Stimulated activated CD8-positive, alpha-beta memory T cell treated with anti-CD3 and anti-CD28 coated beads, Interleukin-7, amount 100 ng/mL, for 4 hours (primary cell): ENCODE measurements at places on chromosomes 7 and 10.
A peak's percentile ranks its signal among the peaks of the same experiment; 100 is the strongest.

- no peak for DNase-seq
Observed at GRCh38 chr7:2266911-2267310, 24.9 kb downstream of the NUDT1 start.

DNA sequence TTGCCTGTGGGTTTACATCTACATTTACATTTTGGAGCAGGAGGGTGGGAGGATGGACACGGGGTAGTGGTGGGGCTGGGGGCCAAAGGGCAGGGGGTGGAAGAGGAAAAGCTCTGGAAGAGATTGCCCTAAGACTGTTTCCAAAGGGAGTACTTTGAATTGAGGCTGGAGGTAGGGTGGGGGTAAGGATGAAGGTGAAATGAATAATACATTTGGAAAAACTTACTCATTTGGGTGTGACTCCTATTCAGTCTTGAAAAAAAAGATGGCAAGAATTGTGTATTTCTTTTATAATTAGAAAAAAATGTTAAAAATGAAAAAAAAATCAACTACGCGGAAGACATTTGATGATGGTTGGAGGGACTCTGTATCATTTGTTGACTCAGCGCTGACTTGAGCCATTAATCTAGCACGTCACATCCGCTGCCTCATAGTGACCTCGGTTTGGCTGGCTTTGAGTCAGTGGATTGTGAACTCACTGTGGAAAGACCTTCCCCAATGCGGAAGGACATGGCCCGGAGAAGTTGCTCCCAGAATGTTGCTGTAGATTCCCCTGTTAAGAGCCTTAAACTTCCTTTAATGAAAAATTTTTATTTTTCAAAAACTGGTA, 2.8 kb downstream of the FAM180A start:
- no peak for DNase-seq

GRCh38 chr10:72272689-72273409, 875 bp upstream of the DDIT4 start:
- peak; percentile 45 for DNase-seq

DNA sequence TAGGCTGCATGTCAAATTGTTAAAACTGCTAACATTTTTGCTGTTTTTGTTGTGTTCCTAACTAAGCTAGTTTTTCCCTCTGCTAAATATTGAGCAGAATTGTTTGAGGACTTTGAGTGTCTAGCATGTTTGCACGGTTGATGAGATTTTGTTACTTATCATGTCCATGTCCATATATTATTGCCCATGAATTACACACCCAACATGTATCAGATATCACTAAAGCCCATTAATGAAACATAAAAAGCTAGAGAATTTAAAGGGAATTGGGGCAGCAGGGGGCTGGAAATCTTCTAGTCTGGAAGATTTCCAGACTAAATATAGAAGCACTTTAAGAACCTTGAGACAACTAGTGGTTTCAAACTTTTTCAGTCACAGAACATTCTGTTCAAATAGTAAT, 197.7 kb downstream of the SNX10 start:
- no peak for DNase-seq

GRCh38 chr10:16459423-16459939, 22.7 kb downstream of the PTER start:
- DNase-seq: no peak

GRCh38 chr7:68247126-68247525, 1250.5 kb downstream of the TYW1 start:
- DNase-seq: no peak

DNA sequence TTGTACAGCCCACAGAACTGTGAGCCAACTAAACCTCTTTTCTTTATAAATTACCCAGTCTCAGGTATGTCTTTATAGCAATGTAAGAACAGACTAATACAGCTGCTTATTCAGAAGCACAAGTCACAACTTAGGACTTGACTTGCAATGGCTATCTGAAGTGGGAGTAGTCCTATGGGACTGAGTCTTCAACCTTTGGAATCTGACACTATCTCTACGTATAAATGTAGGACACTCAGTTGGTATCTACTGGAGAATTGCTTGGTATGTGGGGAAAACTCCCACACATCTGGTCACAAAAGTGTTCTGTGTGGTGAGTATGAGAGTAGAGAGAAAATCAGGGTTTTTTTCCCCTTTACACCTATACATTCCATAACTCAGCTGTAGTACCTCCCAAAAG, 12.3 kb upstream of the PANK1 start:
- no peak for DNase-seq

DNA sequence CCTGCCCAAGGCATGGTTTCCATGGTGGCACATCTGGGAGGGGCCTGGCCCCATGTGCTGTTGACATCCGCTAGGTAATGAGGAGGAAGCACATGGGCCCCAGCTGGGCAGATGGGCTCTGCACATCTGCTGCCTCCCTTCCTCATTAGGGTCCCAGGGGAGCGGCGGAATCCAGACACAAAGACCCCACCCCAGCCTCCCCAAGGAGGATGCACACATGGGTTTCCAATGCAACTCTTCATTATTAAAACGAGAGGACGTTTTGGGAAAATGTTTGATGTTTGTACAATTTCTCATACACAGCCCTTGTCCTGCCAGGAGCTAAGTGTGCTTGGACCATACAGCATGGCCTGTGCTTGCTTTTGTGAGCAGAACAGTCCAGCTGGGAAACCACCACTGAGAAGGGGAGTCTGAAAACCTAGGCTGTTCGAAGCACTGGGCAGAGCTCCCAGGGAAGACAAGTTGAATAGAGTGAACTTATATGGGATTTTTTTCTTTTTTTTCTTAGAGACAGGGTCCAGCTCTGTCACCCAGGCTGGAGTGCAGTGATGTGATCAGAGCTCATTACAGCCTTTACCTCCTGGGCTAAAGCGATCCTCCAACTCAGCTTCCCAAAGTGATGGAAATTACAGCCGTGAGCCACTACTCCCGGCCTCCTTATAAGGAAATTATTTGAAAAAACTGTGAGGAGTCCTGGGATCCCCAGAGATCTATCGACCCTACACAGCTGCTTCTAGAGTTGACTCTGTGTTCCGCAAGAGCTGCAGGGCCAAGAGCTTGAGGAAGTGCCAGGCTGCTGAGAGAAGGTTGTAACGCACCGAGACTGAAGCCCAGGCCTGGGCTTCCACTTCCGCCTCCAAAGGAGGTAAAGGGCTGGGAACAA, 23.4 kb downstream of the FAM107B start:
- no peak for DNase-seq

DNA sequence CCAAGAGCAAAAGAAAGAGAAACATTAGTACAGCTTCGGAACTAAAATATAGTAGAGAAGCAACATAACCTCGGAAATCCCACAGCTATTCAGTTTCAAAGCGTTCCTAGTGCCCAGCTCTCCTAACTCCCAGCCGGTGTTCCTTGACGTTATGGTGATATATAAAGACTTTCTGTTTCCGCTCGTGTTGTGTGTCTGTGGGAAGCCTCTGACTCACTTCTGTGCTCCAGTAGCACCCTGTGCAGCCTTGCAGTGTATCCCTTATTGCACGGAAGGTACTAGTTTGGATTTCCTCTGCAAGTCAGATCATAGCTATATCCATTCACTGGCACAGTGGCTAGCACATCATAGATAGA, 535 bp downstream of the ASAH2B start:
- no peak for DNase-seq

GRCh38 chr10:133365461-133366129, 7.6 kb downstream of the ECHS1 start:
- DNase-seq: no peak

- no peak for DNase-seq
Observed at GRCh38 chr7:22123139-22123538, 177.4 kb upstream of the CDCA7L start.

DNA sequence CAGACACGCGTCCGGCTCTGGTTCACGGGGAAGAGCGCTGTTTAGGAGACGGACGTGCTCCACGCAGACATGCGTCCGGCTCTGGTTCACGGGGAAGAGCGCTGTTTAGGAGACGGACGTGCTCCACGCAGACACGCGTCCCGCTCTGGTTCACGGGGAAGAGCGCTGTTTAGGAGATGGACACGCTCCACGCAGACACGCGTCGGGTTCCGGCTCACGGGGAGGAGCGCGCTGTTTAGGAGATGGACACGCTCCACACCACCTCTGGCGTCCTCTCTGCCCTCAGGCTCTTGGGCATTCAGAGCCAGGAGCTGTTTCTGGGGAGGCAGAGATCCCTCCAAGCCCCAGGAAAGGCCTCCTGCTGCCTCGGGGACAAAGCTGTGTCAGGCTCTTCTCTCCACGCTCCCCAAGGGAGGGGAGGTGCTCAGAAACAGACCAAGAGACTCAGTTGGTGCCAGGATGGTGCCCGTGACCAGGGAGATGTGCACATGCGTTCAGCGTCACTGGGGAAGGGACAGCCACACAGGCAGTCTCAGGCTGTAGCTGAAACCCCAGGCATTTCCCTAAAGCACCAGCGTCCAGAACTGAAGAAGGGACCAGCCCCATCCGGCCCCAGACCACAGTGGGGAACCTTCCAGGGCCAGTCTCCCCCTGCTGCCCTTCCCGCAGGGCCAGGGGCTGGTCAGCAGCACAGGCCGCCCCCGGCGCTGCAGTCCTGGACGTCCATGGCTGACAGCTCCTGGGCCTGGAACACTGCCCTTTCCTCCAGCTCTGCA, 175.6 kb downstream of the ELFN1 start:
- no peak for DNase-seq

GRCh38 chr7:121278120-121279021, 50.4 kb upstream of the WNT16 start:
- no peak for DNase-seq

DNA sequence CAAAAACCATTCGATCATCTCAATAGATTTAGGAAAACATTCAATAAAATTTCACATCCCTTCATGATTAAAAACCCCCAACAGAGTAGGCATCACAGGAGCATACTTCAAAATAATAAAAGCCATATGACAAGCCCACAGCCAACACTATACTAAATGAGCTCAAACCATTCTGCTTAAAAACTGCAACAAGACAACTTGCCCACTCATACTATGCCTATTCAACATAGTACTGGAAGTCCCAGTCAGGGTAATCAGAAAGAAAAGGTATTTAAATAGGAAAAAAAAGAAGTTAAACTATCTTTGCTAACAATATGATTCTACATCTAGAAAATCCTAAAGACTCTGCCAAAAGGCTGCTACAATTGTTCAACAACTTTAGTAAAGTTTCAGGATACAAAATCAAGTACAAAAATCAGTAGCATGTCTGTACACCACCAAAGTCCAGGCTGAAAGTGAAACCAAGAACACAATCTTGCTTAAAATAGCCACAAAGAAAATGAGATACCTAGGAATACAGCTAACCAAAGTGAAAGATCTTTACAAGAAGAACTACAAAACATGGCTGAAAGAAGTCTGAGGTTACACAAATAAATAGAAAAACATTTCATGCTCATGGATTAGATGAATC, 882.6 kb downstream of the GRM8 start:
- no peak for DNase-seq

- no peak for DNase-seq
Observed at GRCh38 chr10:59337201-59337652, 25.1 kb downstream of the FAM13C start.

DNA sequence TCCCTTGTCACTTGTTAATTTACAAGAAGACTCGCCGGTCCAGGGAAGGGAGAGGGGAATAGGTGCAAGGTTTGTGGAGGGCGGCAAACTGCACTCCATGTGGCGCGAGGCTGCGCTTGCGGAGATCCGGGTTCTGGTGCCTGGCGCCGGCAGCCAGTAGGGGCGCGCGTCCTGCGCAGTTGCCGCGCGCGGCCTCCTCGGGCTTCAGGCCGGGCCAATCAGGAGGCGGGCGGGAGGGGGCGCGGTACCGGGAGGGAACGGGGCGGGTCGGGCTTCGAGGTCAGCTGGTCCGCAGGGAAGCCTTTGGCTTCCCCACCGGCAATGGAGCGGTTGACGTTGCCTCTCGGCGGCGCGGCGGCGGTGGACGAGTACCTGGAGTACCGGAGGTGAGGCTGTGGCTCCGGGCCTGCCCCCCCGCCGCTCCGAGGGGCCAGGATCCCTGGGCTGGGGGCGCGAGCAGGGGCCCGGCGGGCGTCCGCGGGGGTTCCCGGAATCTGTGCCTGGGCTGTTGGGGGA, at the start of gene FAM221A:
TSS of gene FAM221A (plus strand) at position 302 of the 516 bp plus-strand sequence. CDS start at position 322, 20 bp downstream.
- peak; percentile 76 for DNase-seq

DNA sequence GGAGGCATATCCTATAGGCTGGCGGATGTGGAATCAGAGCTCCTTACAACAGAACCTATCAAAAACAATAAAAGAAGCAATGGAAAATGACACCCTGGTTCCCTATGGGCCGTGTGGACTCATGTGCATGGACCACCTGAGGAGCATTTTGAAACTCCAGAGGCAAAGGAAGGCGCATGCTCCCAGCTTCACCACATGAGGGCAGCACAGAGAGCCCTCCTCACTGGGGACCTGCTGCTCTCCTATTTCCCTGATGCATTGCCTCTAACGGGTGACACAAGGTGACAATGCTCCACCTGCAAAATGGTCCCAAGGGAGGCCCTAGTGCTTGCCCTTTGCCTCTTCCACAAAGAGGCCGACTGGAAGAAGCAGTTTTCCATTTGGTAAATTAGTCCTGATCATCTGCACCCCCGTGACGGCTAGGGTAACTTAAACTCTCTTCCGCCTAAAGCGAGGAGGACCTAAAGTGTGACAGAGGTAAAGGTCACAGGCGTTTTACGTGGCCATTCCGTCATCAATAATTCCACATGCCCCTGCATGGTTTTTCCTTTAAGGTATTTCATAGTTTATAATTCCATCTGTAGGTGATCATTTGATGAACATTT, 67.7 kb downstream of the GPAM start:
- peak; percentile 2 for DNase-seq

- no peak for DNase-seq
Observed at GRCh38 chr7:47988496-47989386, 9.3 kb upstream of the HUS1 start.

GRCh38 chr7:87218796-87219544, 562 bp downstream of the TMEM243 start:
- no peak for DNase-seq

DNA sequence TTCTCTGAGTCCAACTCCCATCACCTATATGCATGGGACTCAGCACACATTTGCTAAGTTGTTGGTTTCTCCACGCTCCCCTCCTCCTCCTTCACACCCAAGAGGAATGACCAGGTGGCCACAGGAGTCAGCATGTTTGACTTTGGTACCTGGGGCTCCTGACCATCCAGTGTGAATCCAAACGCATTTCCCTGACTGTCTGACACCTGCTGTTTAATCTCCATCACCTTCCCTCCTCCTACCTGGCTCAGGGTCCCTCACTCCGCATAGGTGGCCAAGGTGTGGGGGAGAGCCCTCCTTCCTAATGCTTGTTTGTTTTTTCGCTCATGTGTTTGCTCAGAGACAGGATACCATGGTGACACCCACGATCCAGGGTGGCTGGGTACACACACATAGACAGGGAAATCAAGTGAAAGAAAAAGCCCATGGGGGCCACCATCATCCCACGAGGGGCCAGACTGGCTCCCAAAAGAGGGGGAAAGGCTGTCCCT, 194.9 kb downstream of the KCNMA1 start:
- no peak for DNase-seq

- DNase-seq: no peak
Observed at GRCh38 chr10:111281516-111281915, 204.7 kb downstream of the ADRA2A start.

- no peak for DNase-seq
Observed at GRCh38 chr7:152203095-152203494, 177.6 kb downstream of the GALNT11 start.

GRCh38 chr10:60726257-60726656, 52.0 kb upstream of the CDK1 start:
- DNase-seq: no peak
